ENCODE measurements at places on chromosomes 13 and 19.

DNA sequence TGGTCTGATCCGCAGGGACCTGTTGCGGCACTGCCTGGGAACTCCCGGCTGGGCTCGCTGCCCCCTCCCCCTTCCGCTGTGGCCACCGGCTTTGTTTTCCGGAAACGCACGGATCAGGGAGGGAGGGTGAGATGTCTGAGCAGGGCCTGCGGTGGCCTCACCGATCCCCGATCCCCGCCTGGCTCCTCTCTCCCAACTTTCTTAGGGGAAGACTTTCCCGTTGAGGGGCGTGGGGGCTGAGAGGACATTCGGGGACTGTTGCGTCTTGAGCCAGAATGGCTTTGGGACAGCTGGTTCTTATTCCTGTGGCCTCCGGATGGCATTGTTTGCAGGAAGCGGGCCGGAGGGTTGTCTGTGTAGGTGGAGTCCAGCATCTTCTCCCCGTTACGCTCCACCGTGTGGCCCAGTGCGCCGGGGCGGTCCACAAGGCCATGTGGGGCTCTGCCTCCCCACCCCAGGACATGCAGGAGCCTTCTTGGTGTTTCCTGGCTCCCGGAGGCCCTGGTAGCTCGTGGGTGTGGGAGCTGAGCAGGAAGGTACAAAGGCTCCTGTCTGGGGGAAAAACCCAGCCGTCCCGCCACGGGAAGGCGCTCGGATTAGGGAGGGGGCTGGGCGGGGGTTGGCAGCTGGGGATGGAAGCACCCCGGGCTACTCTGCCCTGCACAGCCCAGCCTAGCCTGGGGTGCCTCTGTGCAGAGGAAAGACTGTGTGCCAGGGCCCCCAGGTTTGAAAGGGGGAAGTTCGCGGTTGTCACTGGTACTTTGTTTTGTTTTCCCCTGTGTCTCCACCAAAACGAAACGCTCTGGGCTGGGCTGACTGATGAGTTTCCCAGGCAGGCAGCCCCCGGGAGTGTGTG lies 1.3 kb downstream of the CSNK1G2 start:
- DNase-seq, result peak; percentile 58

DNA sequence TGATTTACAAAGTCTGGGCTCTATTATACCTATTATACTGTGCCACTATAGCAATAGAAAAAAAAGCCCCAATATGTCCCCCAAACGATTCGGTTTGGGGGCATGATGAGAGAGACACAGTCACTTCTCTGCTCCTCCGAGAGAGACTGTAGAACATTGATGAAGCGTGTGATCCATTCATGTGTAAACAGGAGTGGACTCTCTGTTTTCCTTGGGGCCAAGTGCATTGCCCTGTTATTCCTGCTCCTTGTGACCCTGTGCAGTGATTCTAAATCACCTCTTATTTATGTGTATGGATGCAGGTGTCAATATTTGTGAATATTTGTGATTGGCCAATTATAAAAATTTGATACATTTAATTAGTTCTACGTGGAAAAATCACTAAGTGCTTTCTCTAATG lies 17.0 kb downstream of the F10 start:
- DNase-seq, result no peak

DNA sequence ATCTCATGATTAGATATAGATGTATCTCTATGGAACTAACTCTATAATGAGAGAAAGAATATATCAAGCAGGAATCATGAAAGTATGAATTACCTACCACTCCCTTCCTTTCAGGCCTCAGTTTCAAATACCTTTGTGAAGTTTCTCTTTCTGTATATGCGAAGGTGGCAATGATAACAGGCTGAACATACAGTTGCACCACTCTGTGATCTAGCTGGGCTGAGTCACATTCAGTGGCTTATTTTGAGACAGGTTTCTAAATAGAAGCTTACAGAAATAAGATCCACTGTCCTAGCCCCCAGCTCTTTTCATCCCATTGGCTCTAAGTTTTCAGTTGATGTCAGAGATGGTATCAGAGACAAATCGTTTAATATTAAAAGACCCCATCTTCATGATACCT lies 662.0 kb downstream of the SLITRK1 start:
- DNase-seq, result no peak

- DNase-seq, result no peak
These were observed 32.5 kb downstream of the MCF2L start for GRCh38 chr13:113001241-113002140.

GRCh38 chr19:40400559-40400958 lies 10.6 kb upstream of the HIPK4 start:
- no peak for DNase-seq

DNA sequence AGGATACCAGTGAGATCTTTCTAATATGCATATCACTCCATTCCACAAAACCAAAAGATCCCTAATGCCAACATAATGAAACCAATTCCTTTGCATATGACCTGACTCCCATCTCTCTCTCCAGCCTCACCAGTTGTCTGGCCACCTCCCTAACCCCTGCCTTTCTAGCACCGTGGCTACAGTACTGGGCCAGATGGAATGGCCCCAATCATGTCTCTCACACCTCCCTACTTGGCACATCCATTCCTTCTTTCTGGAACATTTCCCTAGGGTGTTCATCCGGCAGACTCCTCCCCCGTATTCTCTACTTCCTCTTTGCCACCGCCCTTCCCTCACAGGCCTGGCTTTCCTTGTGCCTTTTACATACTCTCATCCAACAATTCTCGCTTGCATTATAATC lies 62.0 kb downstream of the GPALPP1 start:
- no peak for DNase-seq

DNA sequence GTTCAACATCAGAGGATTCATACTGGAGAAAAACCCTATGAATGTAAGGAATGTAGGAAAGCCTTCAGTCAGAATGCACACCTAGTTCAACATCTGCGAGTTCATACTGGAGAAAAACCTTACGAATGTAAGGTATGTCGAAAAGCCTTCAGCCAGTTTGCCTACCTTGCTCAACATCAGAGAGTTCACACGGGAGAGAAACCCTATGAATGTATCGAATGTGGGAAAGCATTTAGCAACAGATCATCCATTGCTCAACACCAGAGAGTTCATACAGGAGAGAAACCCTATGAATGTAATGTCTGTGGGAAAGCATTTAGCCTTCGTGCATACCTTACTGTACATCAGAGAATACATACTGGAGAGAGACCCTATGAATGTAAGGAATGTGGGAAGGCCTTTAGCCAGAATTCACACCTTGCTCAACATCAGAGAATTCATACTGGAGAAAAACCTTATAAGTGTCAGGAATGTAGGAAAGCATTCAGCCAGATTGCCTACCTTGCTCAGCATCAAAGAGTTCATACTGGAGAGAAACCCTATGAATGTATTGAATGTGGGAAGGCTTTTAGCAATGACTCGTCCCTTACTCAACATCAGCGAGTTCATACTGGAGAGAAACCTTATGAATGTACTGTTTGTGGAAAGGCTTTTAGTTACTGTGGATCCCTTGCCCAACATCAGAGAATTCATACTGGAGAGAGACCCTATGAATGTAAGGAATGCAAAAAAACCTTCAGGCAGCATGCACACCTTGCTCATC lies 15.4 kb downstream of the ZNF570 start:
- no peak for DNase-seq

All from naive thymus-derived CD4-positive, alpha-beta T cell (primary cell).